ENCODE measurements at places on chromosomes 5 and 9. TPM values are rescaled to one million over a fixed set of nuclear protein-coding genes. Genes with fewer than 3 reads are reported as not detected.

GRCh38 chr5:130350131-130350530 lies 445.9 kb downstream of the CHSY3 start:
- no peak for DNase-seq

GRCh38 chr5:67315082-67315989 lies 118.7 kb upstream of the CD180 start:
- DNase-seq, result peak; percentile 58

GRCh38 chr9:70007831-70008230 lies 35.8 kb upstream of the MAMDC2 start:
- no peak for DNase-seq

DNA sequence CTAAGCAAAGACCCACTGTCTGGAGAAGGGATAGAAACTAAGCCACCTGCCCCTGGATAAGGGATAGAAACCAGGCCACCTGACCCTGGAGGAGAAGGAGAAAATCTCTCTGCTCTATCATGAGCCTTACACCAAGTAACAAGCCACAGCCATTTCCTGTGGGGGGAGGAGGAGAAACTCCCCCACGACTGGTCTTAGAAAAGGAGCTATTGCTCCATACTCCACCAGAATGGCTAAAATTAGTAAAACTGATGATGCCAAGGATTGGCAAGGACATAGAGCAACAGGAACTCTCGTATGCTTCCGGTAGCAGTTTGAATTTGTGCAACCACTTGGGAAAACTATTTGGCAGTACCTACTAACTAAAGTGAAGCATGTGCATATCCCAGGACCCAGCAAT lies 70.8 kb downstream of the ACTL7B start:
- peak; percentile 68 for DNase-seq

DNA sequence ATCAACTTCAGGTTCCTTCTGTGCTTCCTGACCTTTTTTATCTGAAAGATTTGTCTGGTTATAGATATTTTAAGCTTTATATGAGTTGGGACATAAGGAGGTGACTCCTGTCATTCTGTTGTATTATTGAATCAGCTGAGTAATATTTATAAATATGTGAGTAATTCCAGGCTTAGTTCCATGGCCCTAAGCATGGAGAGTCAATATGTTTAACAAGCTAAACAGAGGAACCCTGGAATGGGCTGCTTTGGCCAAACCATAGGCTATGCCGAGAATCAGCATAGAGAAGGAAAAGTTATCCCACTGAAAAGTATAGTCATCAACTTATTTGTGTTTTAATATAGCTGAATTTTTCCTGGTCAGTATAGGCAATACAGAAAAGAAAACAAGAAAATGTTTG lies 7.2 kb upstream of the EIF4EBP3 start:
- no peak for DNase-seq

DNA sequence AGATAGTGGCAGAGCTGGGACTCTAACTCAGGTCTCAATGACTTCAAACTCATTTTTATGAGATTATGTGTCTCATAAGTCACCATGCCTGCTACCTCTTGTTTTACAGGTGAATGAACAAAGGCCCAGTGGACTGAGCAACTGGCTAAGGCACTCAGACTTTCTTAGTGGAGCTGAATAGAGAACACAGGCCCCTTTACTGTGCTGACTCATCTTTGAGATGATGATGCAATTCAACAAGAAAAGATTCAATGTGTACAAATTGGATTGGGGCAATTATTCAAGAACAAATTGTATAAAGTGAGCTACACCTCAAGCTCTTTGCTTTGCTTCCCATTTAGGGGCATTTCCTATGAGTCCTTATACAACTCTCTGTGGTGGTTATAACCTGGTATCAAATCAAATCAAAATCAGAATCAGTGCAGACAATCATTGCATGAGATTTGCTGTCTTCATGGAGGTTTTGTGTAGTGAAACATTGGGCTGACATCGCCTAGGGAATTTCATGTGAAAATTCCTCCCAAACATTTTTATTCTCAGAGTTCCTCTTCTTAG lies 84.3 kb upstream of the PPP2R2B start:
- DNase-seq, result peak; percentile 58

- no peak for DNase-seq
These were observed 25.6 kb downstream of the PDZD2 start for GRCh38 chr5:31664566-31664965.

- DNase-seq, result no peak
These were observed 22.1 kb downstream of the IQGAP2 start for GRCh38 chr5:76425146-76425545.

BARHL1 gene
- total RNA-seq, result not detected

C9orf153 gene
- total RNA-seq, result 0.45 TPM

PCDHGC3 gene
- 53.7 TPM for total RNA-seq

TRIM36 gene
- 0.36 TPM for total RNA-seq

IL4 gene
- not detected for total RNA-seq

ARHGEF39 gene
- total RNA-seq, result 3.9 TPM

BAAT gene
- not detected for total RNA-seq

CKS2 gene
- total RNA-seq, result 4.2 TPM

Measured in fibroblast of the aortic adventitia (primary cell).